ENCODE measurements at places on chromosomes 1 and 21. TPM values are rescaled to one million over a fixed set of nuclear protein-coding genes. Genes with fewer than 3 reads are reported as not detected.

The GPR153 gene
- total RNA-seq: 8.6 TPM

The SAMD11 gene
- total RNA-seq: 21.4 TPM

- no peak overlapping the region for H3K27ac ChIP-seq
- no peaks in the 10 kb centered on the region for H3K27me3 ChIP-seq
- no peak overlapping the region for H3K4me3 ChIP-seq
- DNase-seq: no peak
Measured at GRCh38 chr1:61240878-61241277, 158.5 kb downstream of the NFIA start.

- DNase-seq: no peak
- no peak overlapping the region for H3K27ac ChIP-seq
- H3K27me3 ChIP-seq: no peaks in the 10 kb centered on the region
Measured at GRCh38 chr1:198619375-198620140, 19.3 kb upstream of the PTPRC start.

DNA sequence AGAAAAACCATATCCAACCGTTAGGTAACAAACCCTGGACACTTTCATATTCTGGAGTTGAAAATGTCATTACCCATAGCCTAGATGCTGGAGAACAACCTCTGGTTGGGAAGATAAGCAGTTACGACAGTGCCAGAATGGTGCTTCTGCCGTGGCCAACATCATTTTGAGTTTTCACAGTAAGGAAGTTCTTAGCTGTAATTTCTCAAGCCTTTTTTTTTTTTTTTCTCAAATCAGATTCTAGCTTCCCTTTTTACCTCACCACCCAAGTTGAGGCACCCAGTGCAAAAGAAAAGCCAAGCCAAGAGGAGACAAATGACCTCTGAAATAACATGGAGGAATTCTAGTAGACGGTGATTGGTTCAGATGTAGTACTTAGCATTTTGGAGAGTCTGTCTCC is 21.8 kb downstream of the PPT1 start:
- no peaks in the 10 kb centered on the region for H3K27me3 ChIP-seq
- no peak overlapping the region for H3K4me3 ChIP-seq
- peaks cover 42% of the 10 kb centered on the region for H3K36me3 ChIP-seq
- DNase-seq: no peak
- H3K4me1 ChIP-seq: no peaks in the 10 kb centered on the region

DNA sequence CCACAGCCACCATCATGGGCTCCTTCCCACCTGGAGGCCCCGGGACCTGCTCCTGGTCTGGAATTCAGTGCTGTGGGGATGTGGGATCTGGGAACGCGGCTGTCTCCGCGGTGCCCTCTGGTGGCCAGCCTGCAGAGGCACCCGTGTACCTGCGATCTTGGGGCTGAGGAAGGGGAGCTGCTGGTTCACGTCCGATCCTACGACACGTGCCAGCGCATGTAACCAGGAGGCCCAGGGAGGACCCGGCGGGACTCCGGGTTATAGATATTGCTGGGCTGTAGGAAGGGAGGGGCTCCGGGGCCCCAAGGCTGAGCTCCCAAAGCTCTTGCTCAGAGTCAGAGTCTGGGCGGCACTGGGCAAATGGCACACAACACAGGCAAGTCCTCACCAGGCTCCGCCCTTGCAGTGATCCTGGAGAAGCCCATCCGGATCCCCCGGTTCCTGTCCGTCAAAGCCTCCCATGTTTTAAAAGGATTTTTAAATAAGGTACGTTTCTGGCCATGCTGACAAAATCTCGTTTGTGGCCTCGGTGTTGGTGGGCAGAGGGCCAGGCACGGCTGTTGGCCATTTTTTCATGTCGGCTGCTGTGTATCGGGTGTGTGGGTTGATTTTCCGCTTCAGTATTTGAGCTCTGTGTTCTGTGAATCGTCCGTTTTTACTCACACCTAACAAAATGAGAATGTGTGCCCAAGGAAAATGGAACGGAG is 20.1 kb downstream of the FAAP20 start:
- no peak overlapping the region for H3K27ac ChIP-seq
- no peaks in the 10 kb centered on the region for H3K4me1 ChIP-seq
- H3K4me3 ChIP-seq: no peak overlapping the region
- peaks cover 2% of the 10 kb centered on the region for H3K36me3 ChIP-seq

DNA sequence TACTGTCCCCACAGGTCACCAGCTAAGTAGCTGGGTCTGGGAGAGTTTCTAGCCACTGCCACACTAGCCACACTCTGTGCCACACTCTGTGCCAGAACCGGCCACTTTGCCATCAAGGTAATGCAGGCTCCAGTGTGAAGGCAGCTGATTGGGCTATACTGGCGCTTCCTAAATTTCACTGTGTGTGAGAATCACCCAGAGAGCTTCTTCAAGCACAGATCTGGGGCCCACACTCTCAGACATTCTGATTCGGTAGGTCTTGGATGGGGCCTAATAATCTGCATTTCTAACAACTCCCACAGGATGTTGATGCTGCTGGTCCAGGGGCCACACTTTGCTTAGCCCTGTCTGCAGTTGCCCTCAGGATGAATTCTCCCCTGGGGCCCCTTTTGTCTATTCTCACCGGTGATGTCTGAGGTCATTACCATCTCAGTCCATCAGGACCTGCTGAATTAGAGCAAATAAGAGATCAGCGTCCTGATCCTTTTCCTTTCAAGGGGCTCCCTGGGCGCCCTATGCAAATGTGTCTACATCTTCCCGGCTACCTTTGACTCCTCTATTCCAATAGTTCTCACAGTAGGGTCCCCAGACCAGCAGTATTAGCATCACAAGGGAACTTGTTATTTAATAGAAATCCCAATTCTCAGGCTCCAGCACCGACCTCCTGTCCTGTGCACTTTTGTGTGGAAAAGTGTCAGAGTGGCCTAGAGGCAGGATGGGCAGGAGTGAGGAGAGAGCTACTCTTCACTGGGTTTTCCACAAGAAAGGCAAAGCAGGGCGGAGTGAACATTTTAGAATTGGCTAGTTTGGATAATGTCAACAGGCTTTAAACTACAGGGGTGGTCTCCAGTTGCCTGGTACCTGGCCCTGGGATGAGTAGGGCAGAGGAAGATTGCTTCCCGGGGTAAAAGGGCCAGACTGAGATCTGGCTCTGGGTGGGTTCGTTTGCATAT is 24.7 kb upstream of the LRRN2 start:
- H3K27me3 ChIP-seq: no peaks in the 10 kb centered on the region
- H3K27ac ChIP-seq: no peak overlapping the region
- H3K4me1 ChIP-seq: no peaks in the 10 kb centered on the region
- DNase-seq: no peak
- no peak overlapping the region for H3K4me3 ChIP-seq
- H3K36me3 ChIP-seq: no peaks in the 10 kb centered on the region

DNA sequence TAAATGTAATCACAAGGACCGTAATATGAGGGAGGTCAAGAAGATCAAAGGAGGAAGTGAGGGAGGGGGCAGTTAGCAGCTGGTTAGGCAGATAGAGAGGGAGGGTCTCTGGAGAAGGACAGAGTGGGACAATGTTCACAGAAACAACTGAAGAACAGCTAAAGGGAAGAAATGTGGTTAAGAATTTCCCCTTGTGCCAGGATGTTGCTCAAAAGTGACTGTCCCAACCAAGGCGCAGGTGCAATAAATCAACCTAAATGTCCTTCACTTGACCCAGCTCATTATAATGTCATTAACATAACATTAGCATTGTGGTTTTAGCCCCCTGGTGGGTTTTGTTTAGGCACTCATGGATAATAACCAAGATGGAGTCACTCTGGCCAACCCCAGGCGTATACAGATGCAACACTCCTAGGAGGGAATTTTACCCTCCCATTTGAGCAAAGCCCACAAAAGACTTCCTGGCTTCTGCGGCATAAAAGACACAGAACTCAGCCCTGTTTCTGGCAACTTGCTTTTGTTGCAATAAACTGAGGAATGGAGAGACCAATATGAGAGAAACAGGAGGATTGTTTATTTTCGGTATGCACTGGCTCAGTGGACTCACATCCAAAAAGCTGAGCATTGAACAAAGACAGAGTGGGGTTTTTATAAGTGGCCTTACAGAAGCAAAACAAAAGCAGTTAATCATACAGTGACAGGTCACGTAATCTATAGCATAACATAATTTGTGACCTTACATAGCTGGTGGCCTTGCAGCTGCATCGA is 7.3 kb upstream of the CA6 start:
- H3K4me1 ChIP-seq: no peaks in the 10 kb centered on the region
- H3K36me3 ChIP-seq: no peaks in the 10 kb centered on the region
- peak; percentile 30 for DNase-seq
- no peak overlapping the region for H3K4me3 ChIP-seq
- H3K27ac ChIP-seq: no peak overlapping the region
- no peaks in the 10 kb centered on the region for H3K27me3 ChIP-seq

DNA sequence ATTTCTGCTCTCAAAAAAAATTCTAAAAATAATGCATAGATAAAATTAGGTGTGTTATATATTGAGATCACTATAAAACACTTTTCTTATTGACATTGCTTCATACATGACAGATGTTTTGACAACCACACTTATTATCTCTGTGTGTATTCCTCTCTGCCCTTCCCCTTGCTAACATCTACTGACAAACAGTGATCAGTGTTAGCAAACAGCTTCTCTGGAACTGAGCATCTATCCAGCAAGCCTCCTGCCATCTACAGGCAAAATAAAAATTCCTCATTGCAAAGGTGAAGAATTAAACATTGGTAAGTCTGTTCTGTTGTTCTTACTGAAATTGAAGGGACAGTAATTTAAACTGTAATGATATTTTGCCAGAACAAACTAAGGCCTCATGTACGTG is 2153.9 kb downstream of the NCAM2 start:
- no peak overlapping the region for H3K27ac ChIP-seq
- no peaks in the 10 kb centered on the region for H3K27me3 ChIP-seq
- DNase-seq: no peak
- no peak overlapping the region for H3K4me3 ChIP-seq

DNA sequence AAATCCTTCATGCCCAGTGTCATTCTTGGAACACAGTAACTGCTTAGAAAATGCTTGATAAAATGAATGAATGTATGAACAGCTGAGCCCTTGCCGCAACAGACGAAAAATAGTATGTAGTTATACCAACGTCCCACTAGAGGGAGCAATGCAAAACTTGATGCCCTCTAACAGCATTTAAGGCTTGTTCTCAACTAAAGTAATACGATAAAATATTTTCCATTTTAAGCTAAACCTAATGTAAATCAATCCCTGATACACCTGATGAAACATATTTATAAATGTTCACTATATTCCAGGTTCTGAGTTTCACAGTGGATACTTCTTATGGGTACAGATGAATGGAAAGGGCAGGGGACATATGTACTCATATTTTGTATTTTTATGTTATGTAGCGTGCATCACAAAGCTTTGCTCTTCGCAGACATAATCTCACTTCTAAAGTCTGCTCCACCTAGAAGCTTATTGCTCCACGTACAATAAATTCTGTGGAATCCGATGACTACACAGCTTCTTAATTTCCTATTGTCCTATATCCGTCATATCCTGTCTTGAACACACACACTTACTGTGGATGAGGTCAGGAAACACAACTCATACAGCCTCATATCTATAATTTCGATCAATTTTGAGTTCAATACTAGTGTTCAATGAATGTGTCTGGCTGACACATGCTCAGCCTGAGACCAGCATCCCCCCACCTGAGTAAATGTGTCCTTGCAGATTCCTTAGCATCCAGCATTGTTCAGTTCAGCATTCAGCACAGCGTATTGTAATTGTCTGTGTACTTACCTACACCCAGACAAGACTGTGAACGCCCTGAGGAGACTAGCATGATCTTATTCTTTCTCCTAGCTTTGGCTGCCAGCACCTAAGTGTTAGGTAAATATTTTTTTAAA is 4.4 kb upstream of the UTP25 start:
- H3K4me3 ChIP-seq: no peak overlapping the region
- peaks cover 7% of the 10 kb centered on the region for H3K4me1 ChIP-seq
- DNase-seq: peak; percentile 51
- no peak overlapping the region for H3K27ac ChIP-seq
- H3K36me3 ChIP-seq: no peaks in the 10 kb centered on the region

DNA sequence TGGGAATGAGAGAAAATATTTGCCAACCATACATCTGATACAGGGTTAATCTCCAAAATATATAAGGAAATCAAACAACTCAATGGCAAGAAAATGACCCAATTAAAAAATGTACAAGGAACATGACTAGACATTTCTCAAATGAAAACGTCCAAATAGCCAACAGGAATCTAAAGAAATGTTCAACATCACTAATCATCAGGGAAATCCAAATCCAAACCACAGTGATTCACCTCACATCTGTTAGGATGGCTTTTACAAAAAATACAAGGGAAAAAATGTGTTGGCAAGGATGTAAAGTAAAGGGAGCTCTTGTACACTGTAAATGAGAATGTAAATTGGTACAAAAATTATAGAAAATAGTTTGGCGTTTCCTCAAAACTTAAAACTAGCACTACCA is 54.7 kb upstream of the ZRANB2 start:
- H3K27me3 ChIP-seq: no peaks in the 10 kb centered on the region
- no peaks in the 10 kb centered on the region for H3K4me1 ChIP-seq
- DNase-seq: no peak
- H3K4me3 ChIP-seq: no peak overlapping the region

- no peaks in the 10 kb centered on the region for H3K4me1 ChIP-seq
- H3K36me3 ChIP-seq: no peaks in the 10 kb centered on the region
- no peak overlapping the region for H3K4me3 ChIP-seq
- no peak for DNase-seq
Measured at GRCh38 chr1:213332491-213332890, 281.4 kb downstream of the RPS6KC1 start.

DNA sequence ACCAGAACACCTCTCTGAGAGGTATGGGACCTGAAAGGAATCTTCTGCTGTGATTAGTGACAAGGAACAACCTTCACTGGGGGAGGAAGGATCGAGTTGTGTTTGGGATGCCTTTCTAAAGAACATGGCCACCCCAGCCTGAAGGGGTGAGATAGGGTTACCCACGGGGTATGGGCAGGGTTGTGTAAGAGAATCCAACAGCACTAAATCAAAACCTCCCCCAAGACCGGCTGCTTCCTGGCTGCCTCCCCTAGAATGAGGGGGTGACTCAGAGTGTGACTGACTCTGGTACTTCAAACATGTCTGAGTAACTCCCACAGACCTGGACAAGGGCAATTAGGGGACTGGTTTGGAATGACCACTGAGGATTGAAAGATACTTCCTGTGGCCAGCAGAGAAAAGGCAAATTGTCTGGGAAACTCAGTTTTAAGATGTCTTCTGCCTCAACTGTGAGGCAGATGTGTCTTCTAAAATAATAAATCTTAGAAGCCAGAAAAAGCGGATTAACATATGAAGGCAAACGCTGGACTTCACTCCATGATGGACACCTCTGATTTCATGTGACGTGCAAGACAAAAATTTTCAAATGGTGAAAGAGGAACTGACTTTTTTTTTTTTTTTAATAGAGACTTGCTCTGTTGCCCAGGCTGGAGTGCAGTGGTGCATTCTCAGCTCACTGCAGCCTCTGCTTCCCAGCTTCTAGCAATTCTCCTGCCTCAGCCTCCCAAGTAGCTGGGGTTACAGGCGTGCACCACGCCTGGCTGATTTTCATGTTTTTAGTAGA is 6.7 kb upstream of the PTPN14 start:
- H3K36me3 ChIP-seq: no peaks in the 10 kb centered on the region
- no peaks in the 10 kb centered on the region for H3K4me1 ChIP-seq
- H3K4me3 ChIP-seq: no peak overlapping the region
- H3K27me3 ChIP-seq: no peaks in the 10 kb centered on the region
- H3K27ac ChIP-seq: no peak overlapping the region
- DNase-seq: no peak

GRCh38 chr1:234107416-234108021 is 203.0 kb downstream of the SLC35F3 start:
- H3K36me3 ChIP-seq: no peaks in the 10 kb centered on the region
- no peaks in the 10 kb centered on the region for H3K27me3 ChIP-seq
- no peak for DNase-seq
- H3K27ac ChIP-seq: no peak overlapping the region
- no peak overlapping the region for H3K4me3 ChIP-seq
- H3K4me1 ChIP-seq: no peaks in the 10 kb centered on the region

All from kidney (tissue), 22 donors.